ENCODE measurements at places on chromosomes 5 and 9. TPM values are rescaled to one million over a fixed set of nuclear protein-coding genes. Genes with fewer than 3 reads are reported as not detected.

The SGCD gene
- 5.6 TPM for polyA plus RNA-seq

The KIF12 gene
- 129 TPM for polyA plus RNA-seq

The TAF11L10 gene
- polyA plus RNA-seq = not detected

The IFNA21 gene
- polyA plus RNA-seq = not detected

The PFN3 gene
- 0.72 TPM for polyA plus RNA-seq

The CTNND2 gene
- 2.3 TPM for polyA plus RNA-seq

The NTRK2 gene
- polyA plus RNA-seq = 132 TPM

The CCDC112 gene
- 19.4 TPM for polyA plus RNA-seq

The GFPT2 gene
- polyA plus RNA-seq = 4.3 TPM

The DUSP1 gene
- 130 TPM for polyA plus RNA-seq

The FOXD4L4 gene
- polyA plus RNA-seq = not detected

The OTP gene
- polyA plus RNA-seq = not detected

The ANKH gene
- 12.9 TPM for polyA plus RNA-seq

The TMC1 gene
- polyA plus RNA-seq = 0.55 TPM

The HSPA9 gene
- polyA plus RNA-seq = 345 TPM

The SPATA6L gene
- polyA plus RNA-seq = 3.1 TPM

The SERINC5 gene
- 56.7 TPM for polyA plus RNA-seq

The ABHD17B gene
- polyA plus RNA-seq = 29.1 TPM

The GRM6 gene
- 0.46 TPM for polyA plus RNA-seq

The MSX2 gene
- 0.69 TPM for polyA plus RNA-seq

The ACOT12 gene
- polyA plus RNA-seq = 0.68 TPM

The PCDHB14 gene
- polyA plus RNA-seq = 8.5 TPM

The ANKRD31 gene
- 0.49 TPM for polyA plus RNA-seq

All from right renal cortex interstitium (tissue), 3 donors.